ENCODE measurements at places on chromosomes 7 and 10. TPM values are rescaled to one million over a fixed set of nuclear protein-coding genes. Genes with fewer than 3 reads are reported as not detected.
A peak's percentile ranks its signal among the peaks of the same experiment; 100 is the strongest.

MKX gene
- 17.2 TPM for total RNA-seq

C10orf53 gene
- total RNA-seq: not detected

MYL10 gene
- total RNA-seq: not detected

SPDYE2 gene
- total RNA-seq: 0.20 TPM

LBX1 gene
- total RNA-seq: not detected

RNF148 gene
- 0.50 TPM for total RNA-seq

- no peaks in the 10 kb centered on the region for H3K36me3 ChIP-seq
- no peak overlapping the region for H3K27ac ChIP-seq
- no peaks in the 10 kb centered on the region for H3K4me1 ChIP-seq
Observed at GRCh38 chr7:130345725-130346124, 1.1 kb downstream of the CPA5 start.

DNA sequence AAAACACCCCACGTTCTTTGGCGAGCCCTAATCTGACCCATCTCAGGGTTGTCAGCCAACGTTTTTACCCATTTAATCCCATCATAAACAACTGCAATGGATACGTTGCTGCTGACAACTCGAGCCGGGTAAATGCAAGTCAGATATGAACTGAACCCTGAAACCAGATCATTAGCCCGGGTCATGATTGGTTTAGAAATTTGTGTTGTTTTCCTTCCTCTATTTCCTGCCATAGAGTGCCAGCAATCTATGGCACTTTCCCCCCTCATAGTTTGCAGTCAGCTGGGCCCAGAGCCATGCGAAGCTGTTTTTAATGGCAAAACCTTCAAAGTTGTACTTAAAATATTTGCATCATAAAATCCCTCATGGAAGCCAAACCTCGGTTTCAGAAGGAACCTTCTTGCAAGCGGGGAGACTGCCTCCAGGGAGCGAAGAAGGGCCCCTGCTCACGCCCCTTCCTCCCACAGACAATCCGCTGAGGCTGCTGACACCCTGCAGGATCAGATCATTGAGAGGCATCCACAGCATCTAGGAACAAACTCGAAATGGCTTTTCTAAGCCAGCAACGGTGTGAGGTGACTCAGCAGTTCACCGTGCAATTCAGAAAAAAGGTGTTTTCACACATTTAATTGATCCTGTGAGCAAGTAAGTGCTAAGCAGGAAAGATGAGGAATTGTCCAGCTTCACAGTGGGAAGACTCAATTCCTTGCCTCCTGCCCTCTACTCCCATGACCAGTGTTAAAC lies 710.1 kb downstream of the PARD3 start:
- H3K4me1 ChIP-seq: peaks cover 24% of the 10 kb centered on the region
- H3K27ac ChIP-seq: no peak overlapping the region
- no peaks in the 10 kb centered on the region for H3K36me3 ChIP-seq
- H3K4me3 ChIP-seq: no peak overlapping the region
- H3K27me3 ChIP-seq: no peaks in the 10 kb centered on the region

GRCh38 chr7:93629291-93629801 lies 54.8 kb upstream of the CALCR start:
- no peaks in the 10 kb centered on the region for H3K36me3 ChIP-seq
- no peak for DNase-seq
- H3K27ac ChIP-seq: no peak overlapping the region
- no peaks in the 10 kb centered on the region for H3K27me3 ChIP-seq
- no peak overlapping the region for H3K4me3 ChIP-seq

DNA sequence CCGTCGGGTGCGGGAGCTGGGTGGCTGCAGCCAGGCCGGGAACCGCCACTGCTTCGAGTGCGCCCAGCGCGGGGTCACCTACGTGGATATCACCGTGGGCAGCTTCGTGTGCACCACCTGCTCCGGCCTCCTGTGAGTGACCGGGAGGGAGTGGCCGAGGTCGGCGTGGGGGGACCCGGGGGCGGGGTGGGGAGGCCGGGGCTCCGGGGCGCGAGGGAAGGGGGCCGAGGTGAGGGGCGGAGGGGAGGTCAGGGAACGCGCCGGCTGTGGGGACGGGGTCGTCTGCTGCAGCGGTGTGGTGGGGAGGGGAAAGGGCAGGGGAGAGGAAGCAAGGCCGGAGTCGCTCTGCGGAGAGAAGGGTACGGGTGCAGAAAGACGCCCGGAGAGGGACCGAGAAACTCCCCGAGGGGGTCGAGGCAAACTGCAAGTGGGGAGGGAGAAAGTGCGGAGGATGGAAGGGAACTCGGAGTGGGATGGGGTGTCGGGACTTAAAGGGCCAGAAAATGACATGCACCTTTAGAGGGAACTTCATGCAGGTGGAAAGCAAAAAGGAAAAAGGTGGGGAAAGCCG lies 518 bp downstream of the AGFG2 start:
- peak overlapping the region; percentile 42 for H3K27ac ChIP-seq
- H3K36me3 ChIP-seq: no peaks in the 10 kb centered on the region
- no peaks in the 10 kb centered on the region for H3K27me3 ChIP-seq
- DNase-seq: no peak
- peak overlapping the region; percentile 88 for H3K4me3 ChIP-seq

DNA sequence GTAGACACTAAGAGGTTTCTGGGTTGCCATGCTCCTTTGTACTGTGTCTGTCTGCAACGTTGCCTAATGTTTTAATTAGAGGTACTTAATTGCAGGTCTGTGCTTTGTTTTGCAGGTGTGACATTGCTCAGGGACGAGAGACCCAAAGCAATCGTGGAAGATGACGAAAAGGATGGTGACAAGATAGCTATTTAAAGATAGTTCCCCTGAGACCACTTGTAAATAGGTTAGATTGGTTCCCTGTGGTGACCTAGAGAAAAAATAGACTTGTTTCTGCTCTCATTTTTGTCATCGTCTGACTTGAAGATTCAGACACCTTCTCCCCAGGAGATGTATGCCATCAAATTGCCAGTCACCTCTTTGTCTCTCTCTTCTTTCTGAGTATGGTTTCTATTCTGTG lies 20.1 kb downstream of the PPP1R17 start:
- no peak overlapping the region for H3K27ac ChIP-seq
- H3K4me1 ChIP-seq: no peaks in the 10 kb centered on the region
- no peak for DNase-seq
- H3K4me3 ChIP-seq: no peak overlapping the region

- no peaks in the 10 kb centered on the region for H3K36me3 ChIP-seq
- H3K4me1 ChIP-seq: no peaks in the 10 kb centered on the region
Observed at GRCh38 chr7:1601956-1602355, 32.1 kb upstream of the PSMG3 start.

DNA sequence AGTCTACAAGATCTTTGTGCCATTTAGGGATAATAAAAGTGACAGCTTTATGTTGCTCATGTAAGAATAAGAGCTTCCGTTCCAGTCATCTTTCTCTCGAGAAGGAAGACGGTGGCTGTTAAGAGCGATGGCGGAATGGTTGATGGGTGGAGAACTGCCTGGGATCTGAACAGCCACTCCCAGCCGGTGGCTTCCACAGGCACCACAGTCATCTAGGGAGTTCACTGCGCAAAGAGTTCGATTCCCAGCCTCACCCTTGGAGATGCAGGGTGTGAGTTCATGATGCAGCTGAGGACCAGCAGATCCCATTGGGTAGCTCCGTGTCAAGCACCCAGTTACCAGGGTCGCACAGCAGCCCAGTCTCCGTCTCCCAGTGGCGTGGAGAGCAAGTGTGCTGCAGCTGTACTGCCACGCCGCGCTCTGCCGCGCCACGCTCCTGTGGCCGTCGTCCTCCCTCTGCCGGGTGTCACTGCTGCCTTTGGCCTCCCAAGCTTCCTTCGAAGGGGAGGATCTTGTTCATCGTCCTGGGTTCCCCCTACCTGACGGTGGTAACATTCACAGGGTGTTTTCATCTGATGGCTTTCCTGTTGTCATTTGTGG lies 7.8 kb downstream of the SUN1 start:
- H3K36me3 ChIP-seq: no peaks in the 10 kb centered on the region
- no peak overlapping the region for H3K27ac ChIP-seq
- DNase-seq: peak; percentile 32
- H3K27me3 ChIP-seq: no peaks in the 10 kb centered on the region

DNA sequence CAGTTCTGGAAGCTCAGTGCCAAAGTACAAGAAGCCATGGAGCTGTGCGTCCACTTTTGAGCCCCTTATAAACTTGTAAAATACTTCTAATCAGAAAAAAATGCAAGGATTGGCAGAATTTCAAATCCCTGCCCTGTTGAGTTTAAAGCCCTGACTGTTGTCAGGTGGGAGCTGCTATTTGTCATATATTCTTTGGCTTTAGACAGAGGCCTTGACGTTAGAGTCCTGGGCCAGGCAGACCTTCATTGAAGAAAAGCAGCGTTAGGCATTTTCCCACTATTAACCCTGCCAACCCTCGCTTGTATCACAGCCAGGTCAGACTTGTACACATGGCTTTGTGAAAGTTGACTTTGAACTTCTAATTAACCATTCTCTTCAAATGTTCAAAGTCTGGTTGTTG lies 155.4 kb downstream of the TWIST1 start:
- H3K27me3 ChIP-seq: no peaks in the 10 kb centered on the region
- no peak overlapping the region for H3K27ac ChIP-seq
- H3K36me3 ChIP-seq: no peaks in the 10 kb centered on the region
- H3K4me3 ChIP-seq: no peak overlapping the region

GRCh38 chr10:3935933-3936359 lies 150.9 kb upstream of the KLF6 start:
- H3K36me3 ChIP-seq: no peaks in the 10 kb centered on the region
- H3K27me3 ChIP-seq: no peaks in the 10 kb centered on the region
- peak; percentile 28 for DNase-seq
- H3K27ac ChIP-seq: peak overlapping the region; percentile 63
- H3K4me1 ChIP-seq: peaks cover 4% of the 10 kb centered on the region

GRCh38 chr10:88386204-88386788 lies 196.8 kb downstream of the RNLS start:
- no peaks in the 10 kb centered on the region for H3K27me3 ChIP-seq
- H3K27ac ChIP-seq: peak overlapping the region; percentile 4
- no peak for DNase-seq

DNA sequence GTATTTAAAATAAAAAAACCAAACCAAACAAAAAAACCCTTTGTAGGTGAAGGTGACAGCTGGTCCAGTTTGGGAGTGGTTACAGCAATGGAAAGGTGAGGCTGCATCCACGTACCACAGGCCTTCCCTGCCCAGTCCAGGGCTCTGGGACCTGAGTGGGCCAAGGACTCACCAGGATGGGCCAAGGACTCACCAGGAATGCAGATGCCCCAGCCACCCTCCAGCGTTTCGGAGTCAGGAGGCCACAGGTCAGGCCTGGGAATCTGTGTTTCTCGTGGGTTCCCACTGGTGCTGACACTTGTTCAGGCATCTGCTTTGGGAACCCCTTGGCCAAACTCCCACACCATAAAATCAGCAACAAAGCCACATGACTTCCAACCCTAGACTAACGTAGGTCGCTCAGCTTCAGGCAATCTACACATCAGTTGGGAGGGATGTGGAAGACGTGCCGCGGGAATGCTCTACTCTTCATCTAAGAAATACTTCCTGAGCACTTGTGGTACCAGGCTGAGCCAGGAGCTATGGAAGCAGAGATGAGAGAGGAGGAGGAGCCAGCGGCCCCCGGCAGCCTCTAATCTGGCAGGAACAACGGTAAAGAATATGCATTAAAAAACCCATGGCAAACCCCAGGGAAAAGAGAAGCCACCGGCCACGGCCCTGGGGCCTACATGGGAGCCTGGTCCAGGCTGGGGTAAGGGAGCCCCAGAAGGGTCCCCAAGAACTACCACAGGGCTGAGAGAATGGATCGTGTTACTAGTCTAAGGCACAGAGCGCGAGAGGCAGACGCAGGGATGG lies 473.4 kb downstream of the PTPRN2 start:
- no peaks in the 10 kb centered on the region for H3K4me1 ChIP-seq
- no peak overlapping the region for H3K27ac ChIP-seq
- H3K27me3 ChIP-seq: no peaks in the 10 kb centered on the region
- H3K4me3 ChIP-seq: no peak overlapping the region
- H3K36me3 ChIP-seq: no peaks in the 10 kb centered on the region
